ENCODE measurements at places on chromosomes 5 and 9.

GRCh38 chr5:143057580-143057999 is 287.4 kb downstream of the ARHGAP26 start:
- peak; percentile 7 for DNase-seq

- DNase-seq = no peak
Observed at GRCh38 chr9:104025945-104026344, 68.2 kb upstream of the SMC2 start.

DNA sequence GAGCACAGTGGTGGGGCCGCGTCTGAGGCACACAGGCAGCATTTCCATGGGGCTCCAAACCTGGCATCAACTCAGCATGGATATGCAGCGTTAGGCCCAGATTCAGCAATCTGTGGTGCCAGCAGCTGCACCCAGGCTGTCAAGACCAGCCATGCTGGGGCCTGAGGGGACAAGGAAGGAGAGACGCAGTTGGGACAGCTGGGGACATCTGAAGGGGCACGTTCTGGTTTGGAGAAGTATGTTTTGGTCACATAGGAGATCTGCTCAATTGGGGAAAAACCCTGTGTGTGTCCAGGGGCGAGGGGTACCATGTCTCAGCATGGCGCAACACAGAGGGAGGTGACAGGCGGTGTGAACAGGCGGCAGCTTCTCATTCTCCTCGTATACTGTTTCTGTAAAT is 66.6 kb upstream of the ECM2 start:
- DNase-seq = no peak

DNA sequence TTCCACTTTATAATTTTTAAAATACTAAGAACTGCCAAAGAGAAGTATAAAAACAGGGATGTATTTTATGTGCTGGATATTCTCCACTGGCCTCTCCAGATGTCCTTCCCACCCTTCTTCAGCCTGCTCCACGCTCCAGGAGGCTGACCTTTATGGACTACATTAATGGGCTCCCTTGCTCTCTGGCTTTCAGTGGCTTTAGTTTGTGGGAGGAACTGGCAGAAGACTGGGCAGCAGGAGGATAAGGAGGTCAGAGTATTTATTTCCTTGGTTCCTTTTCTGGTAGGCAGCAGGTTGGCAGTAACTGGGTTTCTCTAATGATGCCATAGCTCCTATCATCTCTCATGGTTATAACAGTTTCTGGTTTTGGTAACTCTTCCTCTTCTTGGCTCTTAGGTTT is 133.9 kb downstream of the PAM start:
- DNase-seq = no peak

- no peak for DNase-seq
Observed at GRCh38 chr5:111171-111570, 19.2 kb downstream of the PLEKHG4B start.

DNA sequence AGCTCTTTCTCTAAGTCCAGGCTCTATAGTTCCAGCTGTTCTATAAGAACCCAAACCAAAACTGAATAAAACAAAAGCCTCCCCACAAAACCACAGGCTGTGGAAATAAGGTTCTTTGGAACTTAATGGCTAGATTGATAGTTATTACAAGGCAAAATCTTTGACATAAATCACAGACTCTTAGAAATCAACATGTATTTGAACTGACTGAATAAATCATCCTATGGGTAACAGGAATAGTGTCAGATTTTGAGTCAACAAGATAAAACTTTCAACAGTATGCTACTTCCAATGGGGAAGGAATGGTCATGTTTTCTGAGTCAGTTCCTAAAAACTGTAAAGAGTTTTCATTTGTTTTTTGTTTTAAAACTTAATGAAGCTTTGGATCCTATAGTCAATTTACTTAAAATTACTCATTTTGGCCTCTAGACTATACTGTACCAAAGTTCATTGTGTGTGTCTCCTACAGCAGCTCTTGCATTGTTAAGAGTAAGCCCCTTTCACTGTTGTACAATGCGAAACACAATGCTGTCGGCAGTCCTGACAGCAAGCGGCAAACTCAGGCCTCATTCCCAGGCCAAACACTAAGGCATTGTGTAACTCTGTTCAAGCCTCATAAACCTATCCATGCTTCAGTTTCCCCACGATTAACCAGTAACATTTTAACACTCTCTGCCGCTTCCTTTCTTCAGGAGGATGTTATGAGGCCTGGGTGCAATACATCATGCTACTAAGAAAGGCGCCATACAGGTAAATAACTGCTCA is 134.1 kb downstream of the ARL15 start:
- no peak for DNase-seq

DNA sequence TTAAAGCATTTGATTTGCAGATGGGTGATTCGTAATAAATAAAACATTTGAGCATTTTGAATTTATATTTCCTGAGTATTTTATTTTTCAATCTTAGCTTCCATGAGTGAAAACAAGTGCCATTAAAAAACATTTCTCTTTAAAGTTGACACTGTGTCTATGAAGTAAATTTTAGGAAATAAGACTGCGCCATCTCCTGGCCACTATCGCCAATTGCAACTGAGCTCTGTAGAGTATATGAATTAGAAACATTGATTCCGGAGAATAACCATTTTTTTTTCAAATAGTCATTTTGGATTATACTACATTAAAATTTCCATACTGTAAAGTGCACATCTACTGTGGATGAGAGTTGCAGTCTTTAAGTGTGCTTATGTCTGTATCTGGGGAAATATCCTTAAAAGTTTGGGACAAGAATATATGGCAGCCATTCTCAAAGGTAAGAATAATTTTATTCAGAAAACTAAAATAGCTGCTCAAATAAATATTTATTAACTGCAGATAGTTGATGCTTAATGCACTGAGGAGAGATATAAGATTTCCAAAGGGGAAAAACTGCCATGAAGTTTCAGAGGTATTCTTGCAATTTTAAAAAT is 5.9 kb downstream of the DMRTA1 start:
- DNase-seq = peak; percentile 60

GRCh38 chr5:154138701-154139100 is 51.8 kb upstream of the GALNT10 start:
- no peak for DNase-seq

GRCh38 chr5:6491196-6491918 is 42.7 kb downstream of the UBE2QL1 start:
- DNase-seq = no peak

- no peak for DNase-seq
Observed at GRCh38 chr5:126377424-126377823, 45.8 kb upstream of the GRAMD2B start.

DNA sequence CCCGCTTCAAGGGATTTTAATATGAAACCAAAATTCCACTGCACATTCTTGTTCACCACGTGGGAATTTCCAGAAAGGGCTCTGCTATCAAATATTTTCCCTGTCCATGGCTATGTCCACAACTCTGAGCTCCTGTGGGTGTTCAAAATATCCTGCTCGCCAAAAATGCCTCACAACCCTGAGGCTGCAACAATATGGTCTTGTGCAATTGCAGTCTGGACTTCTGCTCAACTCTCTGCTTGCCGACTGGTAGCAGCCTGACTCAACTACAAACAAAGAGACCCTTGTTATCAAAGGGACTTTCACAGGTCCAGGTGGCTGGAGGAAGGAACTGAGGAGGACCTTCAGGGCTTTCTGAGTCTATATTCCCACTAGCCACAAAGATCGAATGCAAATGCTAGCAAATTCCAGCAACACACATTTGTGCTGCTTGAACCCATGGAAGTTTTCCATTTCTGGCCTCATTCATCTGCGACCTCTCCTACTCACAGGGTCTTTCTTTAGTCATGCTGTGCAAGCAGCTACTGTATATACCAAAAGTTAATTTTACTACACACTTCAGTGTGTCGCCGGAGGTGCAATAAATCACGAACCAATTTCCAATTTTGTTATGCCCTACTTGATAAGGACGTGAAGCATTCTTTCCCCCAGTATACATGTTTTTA is 169.2 kb upstream of the SLC30A5 start:
- DNase-seq = no peak

DNA sequence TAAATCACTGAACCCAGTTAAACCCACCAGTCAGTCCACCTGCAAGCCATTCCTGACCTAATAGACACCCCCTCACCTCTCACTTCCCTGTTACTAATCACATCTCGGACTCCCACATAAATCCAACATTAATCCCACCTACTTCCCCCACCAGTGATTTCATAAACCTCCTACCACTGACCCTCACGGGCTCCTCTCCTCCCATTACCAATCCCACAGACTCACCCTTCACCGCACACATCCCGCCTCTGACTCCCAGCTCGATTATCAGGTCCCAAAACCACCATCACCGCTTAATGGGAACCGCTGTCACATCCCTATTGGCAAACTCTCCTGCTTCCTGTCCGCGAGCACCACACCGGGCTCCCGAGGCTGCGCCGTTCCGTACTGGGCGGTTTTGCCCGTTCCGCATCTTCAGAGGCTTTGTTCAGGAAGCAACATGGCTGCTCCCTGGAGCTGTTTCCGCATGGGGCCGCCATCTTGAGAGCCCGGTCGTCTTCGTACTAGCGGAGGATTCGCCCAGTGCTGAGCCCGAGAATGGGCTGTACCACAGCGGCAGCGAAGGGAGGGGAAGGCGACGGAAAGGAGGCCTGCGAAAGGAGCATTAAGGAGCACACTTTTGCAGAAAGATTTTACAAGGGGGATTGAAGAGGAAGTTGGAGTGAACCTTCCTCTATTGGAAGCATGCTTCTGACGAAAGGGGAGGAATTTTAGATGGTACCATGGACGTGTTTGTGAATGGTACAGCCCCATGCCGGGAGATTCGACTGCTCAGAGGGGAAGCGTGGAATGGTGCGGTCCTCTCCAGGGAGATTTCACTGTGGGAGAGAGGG is at the start of gene ZNF300:
Gene ZNF300, minus strand, starts transcription at position 502 of the 833 bp plus-strand sequence. CDS start 1,825 bp downstream, outside the sequence.
- DNase-seq = peak; percentile 75

- no peak for DNase-seq
Observed at GRCh38 chr5:145465474-145466263, 369.5 kb downstream of the PRELID2 start.

DNA sequence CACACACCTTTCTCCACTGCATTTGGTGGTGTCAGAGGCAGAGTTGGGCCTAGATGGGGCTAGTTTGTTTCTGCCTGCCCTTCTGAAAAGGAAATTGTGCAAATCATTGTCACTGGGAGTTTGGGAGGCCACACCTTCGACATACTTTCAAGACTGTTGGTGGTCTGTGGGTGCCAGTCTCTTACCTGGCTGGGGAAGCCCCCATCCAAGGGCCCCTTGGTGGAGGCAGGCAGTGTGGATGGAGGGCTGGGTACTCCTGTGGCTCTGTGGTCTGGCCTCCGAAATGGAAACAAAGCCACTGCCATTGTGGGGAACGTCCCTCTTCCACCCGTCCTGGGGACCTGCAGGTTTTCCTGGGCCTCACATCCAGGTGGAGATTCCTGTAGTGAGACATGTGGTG is 10.9 kb upstream of the PHYHD1 start:
- DNase-seq = no peak

- no peak for DNase-seq
Observed at GRCh38 chr5:110195288-110195687, 505.6 kb downstream of the MAN2A1 start.

GRCh38 chr5:173232499-173233346 is 2.3 kb downstream of the NKX2-5 start:
- no peak for DNase-seq

DNA sequence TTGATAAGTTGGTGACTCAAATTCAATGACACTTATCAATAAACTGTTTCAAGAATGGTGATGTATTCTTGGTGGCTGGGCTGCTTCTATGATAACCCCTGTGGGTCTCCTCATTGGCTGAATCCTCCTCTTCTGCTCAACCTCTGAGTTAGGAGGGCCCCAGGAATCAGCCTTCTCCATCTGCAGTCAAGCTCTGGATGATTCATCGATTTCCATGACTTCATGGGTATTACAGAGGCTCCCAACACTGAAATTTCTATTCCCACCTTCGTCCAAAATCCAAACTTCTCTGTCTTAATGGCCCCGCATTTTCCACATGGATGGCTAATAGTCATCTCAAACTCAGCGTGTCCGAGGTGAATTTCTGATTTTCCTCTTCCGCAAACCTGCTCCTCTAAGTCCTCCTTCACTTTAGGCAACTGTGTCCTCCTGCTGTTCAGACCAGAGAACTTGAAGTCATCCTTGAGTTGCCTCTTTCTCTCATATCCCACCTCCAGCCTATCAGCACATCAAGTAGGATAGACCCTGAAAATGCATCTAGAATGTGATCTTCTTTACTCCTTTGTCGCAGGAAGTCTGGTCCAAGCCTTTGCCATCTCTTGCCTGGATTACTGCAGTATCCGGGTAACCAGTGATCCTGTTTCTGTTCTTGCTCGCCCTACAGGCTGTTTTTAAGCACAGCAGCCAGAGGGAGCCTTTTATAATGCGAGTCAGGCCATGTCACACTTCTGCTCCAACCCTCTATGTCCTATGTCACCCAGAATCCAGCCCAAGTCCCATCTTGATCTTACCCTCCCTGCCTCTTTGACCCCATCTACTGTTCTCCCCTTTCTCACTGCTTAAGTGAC is 41.4 kb upstream of the IL7R start:
- DNase-seq = peak; percentile 62

All from hematopoietic multipotent progenitor cell treated with erythropoietin and hydrocortisone succinate and interleukin-3 and kit ligand, for 6 days (in vitro differentiated cells).